NCI-H1105 (cell line): ENCODE measurements at places on chromosomes 6 and 20.

DNA sequence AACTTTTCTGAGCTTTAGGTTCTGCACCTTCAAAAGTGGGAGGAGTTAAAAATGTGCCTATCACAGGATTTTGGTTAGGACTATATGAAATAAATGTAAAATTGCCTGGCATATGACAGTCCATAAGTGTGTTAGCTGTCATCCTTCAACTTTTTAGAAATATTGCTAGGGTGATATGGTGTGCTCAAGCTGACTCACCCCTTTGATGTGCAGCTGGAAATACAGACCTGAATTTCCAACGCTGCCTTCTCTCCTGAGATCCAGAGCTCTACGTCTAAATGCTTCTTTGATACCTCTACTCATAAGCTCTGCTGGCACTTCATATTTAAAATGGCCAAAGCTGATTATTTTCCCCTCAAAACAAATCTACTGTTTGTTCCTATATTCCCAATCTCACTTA, 2.7 kb downstream of the SLC35B3 start:
- DNase-seq, result no peak

DNA sequence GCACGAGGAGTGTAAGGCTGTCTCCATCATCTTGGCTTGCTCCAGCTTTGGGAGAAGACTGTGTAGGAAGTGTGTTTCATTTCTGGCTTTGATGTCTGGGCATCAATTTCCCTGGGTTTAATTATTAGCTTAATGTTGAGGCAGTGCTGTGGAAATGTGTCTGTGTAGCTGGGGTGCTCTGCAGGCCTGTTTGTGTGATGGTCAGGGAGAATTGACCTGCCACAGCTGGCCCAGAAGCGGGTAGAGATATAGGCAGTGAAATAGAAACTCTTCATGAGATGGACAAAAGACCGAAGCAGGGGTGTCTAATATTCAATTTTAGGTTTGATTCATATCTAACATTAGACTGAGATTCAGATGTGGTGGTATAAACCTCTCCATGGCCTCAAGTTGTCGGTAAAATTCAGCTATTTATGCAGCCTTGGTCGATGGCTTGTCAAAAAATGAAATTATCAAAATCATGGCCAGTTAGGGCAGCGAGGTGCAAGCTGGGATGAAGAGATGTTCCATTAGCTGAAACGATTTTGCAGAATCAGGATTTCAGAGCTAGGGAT, 95.3 kb upstream of the SNX9 start:
- no peak for DNase-seq

DNA sequence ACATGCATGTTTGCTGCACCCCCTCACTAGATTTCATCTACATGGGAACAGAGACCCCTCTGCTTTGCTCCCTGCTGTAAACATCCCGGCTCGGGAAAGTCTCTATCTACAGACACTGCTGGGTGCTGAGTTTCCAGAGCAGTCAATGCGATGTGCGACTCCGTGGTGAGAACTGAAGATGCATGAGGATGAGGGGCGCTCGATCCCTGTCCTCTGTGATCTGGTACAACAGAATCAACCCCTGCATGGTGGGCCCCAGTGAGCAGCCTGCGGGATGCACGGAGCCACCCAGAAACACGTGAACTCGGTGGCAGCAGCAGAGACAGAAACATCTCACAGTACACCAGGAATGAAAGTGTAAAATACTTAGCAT, 83.1 kb downstream of the THBS2 start:
- DNase-seq, result no peak

DNA sequence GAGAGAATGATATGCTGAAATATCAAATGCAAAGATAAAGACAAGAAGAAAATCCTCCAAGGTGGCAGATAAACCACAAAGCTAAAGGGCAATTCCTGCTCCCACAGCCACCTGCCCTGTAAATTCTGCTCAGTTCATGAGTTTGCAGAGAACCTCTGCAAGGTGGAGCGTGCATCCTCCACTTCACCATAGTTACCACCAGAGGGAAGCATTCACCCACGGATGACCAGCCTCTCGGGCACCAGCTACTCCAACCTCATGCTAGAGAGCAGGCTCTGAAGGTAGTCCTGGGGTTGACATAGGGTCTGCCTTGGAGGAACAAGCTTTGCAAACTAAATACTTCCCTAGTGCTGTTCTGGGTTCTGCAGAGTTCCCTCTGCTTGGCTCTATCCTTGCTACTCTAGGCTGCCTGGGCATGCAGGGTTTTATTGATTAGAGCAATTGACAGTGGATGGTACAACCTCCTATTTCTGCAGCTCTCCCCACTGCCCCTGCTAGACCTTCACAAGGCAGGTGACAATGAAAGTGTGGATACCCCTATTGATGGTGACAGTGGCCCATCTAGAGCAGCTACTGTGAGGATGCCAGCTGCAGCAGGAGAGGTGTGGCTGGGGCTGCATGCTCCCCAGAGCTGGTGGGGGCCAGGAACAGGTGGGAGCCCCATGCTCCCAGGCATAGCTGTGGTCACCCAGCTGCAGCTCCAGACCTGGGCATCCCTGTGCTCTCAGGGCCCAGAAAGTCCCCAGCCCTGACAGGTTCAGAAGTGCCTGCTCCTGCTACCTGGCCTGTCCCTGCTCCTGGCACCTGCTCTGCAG, 51.1 kb downstream of the GGTLC1 start:
- peak; percentile 24 for DNase-seq

DNA sequence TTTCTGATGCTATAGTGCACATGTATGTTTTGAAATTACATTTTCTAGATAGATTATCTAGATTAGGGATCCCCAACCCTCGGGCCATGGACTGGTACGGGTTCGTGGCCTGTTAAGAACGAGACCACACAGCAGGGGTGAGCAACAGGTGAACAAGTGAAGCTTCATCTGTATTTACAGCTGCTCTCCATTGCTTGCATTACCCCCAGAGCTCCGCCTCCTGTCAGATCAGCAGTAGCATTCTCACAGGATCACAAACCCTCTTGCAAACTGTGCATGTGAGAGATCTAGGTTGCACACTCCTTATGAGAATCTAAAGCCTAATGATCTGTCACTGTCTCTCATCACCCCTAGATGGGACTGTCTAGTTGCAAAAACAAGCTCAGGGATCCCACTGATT, 10.4 kb downstream of the CEP57L1 start:
- no peak for DNase-seq

DNA sequence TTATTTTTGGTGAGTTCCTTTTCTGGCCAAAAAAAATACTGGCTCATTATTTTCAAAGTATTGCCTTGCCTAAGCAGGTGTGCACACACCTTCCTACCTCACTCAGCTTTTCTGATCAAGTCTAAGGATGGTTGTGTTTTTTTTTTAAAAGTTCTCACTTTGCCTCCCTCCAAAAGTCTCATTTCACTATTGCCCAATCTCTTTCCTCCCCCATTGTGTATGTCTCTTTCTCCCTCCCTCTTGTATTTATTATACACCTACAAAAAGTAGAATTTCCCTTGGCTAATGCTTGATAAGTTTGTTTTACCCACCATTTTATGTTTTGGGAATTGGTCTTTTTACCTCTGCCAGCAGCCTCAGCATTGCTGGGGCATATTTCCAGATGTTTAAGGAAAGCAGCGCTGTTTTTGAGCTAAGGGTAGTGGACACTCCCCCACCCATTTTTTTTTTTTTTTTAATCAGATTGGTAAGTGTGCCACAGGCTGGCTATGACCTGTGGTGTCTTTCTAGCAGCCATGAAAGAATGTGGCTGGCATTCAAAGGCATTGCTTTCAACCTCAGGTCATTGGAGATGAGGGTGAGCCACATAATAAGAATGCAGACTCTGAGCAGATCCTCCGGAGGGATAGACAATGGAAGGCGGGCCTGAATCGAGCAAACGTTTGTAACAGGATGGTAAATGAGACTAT, 668.6 kb downstream of the UTRN start:
- DNase-seq, result no peak

GRCh38 chr6:165321150-165321549, 11.7 kb upstream of the C6orf118 start:
- no peak for DNase-seq

DNA sequence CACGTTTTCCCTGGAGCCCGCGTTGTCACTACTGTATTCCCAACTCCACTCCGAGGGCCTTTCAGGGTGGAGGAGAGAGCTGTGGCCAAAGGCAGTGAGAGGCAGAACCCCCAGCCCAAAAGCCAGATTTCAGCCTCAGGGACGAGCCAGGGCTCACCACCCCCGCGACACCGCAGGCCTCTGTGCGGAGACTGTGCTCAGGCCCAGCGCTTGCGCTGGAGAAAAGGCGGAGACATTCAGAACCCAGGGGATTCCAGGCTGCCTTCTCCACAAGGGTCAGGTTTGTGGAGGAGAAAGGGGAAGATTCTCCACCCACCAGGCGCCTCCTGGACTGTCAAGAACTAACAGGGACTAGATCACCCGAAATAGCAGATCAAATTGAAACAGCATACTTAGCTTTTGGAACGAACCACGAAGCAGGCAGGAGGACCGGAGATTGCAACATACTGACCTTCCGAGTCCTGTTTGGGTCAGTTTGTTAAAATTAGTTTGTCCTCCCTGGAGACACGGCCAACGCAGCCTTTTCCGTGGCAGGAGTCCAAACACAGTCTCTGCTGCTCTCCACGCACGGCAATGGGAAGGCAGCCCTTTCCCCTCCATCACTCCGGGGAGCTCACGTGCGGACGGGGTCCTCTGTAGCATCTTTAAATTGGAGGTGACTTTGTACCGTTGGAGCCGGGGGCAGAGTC, 14.4 kb downstream of the DLL1 start:
- no peak for DNase-seq

GRCh38 chr6:105793130-105793529, 293.0 kb upstream of the PRDM1 start:
- no peak for DNase-seq

- DNase-seq, result no peak
Measured at GRCh38 chr20:40676491-40677269, 12.4 kb downstream of the MAFB start.

- DNase-seq, result no peak
Measured at GRCh38 chr20:23396950-23397627, 24.2 kb downstream of the NAPB start.

DNA sequence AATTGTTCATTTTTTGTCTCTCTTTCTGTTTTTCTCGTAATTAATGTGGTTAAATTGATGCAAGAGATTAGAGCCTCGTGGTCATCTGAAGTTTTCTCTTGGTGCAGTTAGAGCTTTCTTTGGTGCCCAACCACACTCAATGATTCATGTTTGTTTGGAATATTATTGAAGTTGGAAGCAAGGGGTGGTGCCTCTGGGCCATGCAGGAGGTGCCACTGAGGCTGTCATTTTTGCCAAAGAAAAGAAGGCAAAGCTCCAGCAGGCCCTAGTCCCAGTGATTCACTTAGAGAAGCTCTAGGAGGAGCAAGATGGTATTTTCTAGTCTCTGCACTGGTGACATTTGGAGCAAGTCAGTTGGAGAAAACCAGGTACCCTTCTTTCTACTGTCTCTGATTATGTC, 144.5 kb upstream of the RALGAPA2 start:
- DNase-seq, result no peak

DNA sequence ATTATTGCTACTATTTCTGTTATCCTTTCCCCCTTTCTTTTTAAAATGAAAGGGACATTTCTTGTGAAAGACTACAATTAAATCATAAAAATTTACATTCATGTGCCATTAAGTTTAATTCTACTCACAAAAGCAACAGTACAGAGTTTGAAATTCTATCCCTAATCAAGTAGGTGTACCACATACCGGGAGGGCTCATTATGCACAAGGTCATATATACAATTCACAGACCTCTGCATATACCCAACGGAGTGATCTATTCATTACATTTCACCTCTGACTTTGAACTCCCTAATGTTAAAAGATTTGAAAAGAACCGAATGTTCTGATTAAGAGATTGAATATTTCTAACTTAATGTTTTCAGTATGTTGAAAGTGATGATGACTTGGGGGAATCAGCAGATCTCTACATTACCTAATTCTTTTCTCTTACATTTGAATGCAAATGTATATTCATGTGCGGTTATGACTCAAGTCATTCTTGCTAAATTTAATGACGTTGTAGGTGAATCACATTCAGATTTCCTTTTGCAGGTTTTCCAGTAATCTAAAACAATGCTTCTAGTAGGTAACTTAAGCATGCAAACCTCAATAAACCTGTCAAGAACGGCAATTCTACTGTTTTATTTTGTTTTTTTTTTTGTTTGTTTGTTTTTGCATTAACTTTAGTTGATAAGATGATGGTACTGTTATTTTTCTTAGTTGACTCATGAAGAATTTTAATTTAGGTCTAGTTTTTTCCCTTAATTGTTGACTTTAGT, 7.3 kb downstream of the EYA4 start:
- no peak for DNase-seq

DNA sequence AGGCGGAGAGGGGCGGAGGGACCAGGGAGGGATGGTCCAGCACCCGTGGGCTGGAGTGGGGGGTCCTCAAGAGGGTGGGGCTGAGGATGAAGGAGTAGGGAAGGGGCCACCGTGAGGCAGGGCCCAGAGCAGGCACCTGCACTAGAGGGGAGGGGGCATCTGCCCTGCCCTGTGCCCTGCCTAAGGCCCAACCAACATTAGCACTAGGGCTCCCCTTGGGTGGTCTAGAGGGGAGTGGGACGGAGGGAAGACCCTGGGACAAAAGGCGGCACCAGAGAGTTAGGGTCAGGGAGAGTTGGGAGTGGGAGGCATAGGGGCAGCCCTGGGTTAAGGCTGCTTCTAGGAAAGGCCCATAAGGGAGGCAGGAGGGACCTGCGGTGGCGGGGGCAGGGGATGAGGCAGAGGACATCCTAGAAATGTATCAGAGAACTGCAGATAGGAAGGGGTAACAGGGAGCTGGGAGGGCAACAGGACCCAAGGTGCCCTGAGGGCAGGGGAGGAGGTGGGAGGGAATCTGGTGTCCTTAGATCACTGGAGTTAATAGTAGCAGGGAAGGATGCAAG, 24.5 kb downstream of the HLA-F start:
- no peak for DNase-seq

DNA sequence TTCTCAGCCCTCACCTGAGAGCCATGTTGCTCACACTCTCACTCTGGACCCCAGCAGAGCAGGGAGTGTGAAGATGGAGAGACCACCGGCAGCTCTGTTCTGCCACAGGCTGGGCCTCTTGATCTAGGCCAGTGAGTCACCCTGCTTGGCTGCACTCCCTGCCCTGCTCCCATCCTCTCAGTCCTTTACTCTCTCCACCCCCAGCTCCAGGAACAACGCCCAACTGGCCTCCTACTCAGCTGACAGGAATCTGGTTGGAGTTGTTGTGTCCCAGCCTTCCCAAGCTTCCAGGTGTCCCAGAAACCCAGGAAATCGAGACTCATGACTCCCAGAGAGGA, at the start of gene PSORS1C1:
PSORS1C1 (plus strand) TSS at position 260 of the 338 bp plus-strand sequence. CDS start 14,833 bp downstream, outside the sequence.
- DNase-seq, result no peak
